Mesothelial cell of epicardium (in vitro differentiated cells): ENCODE measurements at places on chromosomes 5 and 9. TPM values are rescaled to one million over a fixed set of nuclear protein-coding genes. Genes with fewer than 3 reads are reported as not detected.

Gene BOD1
- total RNA-seq = 90.6 to 91.9 TPM (median 91.2 TPM) in 3 replicates

GRCh38 chr9:116843863-116844620 lies 156.9 kb downstream of the TRIM32 start:
- H3K27ac ChIP-seq = peak overlapping the region; percentile 44
- no peak for DNase-seq
- no peaks in the 10 kb centered on the region for H3K27me3 ChIP-seq
- H3K36me3 ChIP-seq = no peaks in the 10 kb centered on the region
- peaks cover 8% of the 10 kb centered on the region for H3K4me1 ChIP-seq

- H3K4me3 ChIP-seq = no peak overlapping the region
- DNase-seq = no peak
- no peaks in the 10 kb centered on the region for H3K36me3 ChIP-seq
- peaks cover 6% of the 10 kb centered on the region for H3K27me3 ChIP-seq
- H3K27ac ChIP-seq = no peak overlapping the region
- peaks cover 50% of the 10 kb centered on the region for H3K4me1 ChIP-seq
These were observed 322.4 kb downstream of the SLIT3 start for GRCh38 chr5:168978500-168978899.

Gene NADK2
- 39.3 to 41.7 TPM (median 40.2 TPM) in 3 replicates for total RNA-seq

DNA sequence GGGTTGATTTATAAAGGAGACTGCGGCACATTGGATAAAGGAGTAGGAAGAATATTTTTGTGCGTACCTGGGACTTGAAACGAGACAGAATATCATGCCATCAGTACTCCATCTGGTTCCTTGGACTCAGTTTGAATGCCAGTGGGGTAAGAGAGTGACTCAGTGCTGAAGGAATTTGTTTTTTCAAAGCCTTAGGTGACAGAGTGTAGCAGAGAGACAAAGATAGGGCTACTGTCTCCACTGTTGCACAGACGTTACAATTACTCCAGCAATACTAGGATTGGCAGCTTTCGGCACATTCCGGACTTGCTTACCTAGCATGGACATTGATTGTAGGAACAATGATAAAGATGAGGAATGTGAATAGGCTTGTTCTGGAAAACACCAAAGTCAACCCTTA lies 250.7 kb downstream of the KCTD16 start:
- no peak for DNase-seq
- H3K27me3 ChIP-seq = peaks cover 46% of the 10 kb centered on the region
- H3K36me3 ChIP-seq = peaks cover 2% of the 10 kb centered on the region
- H3K4me1 ChIP-seq = peaks cover 16% of the 10 kb centered on the region
- H3K4me3 ChIP-seq = no peak overlapping the region

DNA sequence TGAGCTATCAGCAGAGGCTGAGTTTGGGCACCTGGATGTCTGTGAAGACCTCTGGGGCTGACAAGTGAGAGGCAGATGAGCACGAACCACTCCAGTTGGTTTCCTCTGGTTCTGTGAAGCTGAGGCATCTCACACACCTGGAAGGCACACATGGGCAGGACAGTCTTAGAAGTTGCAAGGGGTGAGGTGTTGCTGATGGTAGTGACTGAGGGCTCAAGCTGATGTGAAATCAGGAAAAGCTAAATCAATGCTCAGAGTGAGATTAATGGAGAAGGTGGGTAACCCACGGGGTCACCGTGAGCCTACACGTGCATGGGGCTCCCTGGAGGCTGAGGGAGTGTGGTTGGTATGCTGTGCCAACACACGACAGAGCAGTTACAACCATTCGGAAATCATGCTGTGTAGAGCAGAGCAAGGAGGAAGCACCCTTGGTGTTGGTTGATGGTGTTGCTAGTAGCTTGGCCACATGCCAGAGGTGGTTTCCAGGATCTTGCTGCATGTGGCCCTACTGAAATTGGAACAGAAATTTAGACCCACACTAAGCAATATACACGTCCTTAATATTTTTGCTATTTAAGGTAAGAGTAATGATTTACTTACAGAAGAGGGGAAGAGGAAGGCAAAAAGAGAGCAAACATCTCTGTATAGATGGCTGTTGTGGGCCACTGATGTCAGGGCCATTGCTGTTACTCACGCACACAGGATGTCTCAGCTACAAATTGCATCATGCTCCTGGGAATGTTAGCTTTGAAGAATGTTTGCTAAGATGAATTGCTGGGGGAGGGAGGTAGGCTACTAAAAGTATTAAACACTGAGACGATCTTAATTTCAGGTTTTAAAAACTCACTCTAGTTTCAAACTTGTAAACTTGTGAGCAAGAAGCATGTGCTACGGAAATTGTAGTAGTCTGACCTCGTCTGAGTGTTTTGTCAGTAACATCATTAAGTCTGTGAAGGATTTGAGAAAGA lies 170.5 kb downstream of the ARHGEF28 start:
- H3K4me1 ChIP-seq = peaks cover 15% of the 10 kb centered on the region
- H3K27ac ChIP-seq = peak overlapping the region; percentile 26
- H3K36me3 ChIP-seq = no peaks in the 10 kb centered on the region
